ENCODE measurements at places on chromosomes 5 and 9. TPM values are rescaled to one million over a fixed set of nuclear protein-coding genes. Genes with fewer than 3 reads are reported as not detected.
A peak's percentile ranks its signal among the peaks of the same experiment; 100 is the strongest.

- peak overlapping the region; percentile 84 for H3K27ac ChIP-seq
- H3K36me3 ChIP-seq = no peaks in the 10 kb centered on the region
- H3K4me1 ChIP-seq = peaks cover 81% of the 10 kb centered on the region
- H3K4me3 ChIP-seq = peak overlapping the region; percentile 7
- no peaks in the 10 kb centered on the region for H3K27me3 ChIP-seq
These were observed 193.1 kb upstream of the PTGER4 start for GRCh38 chr5:40486437-40487275.

DNA sequence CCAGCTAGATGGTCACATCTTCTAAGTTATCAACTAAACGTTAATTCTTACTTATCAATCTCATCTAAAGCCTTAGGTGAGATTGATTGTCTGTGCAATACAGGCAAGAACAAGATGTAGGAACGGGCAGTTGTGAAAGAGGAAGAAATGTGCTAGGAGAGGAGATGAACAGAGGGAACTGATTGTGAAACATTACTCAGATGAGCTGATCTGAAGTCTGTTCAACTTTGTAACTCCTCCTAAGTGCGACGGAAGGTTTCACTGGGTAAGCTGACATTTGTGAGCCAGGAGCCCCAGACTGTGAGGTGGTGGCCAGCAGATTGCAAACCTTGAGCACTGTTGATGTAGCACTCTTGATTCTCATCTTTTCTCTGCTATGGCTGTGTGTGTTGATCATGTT, 204.1 kb downstream of the CD180 start:
- no peaks in the 10 kb centered on the region for H3K36me3 ChIP-seq
- H3K27me3 ChIP-seq = no peaks in the 10 kb centered on the region
- no peak for DNase-seq
- H3K27ac ChIP-seq = no peak overlapping the region
- no peak overlapping the region for H3K4me3 ChIP-seq

GRCh38 chr9:136646827-136647711, 15.6 kb upstream of the EGFL7 start:
- DNase-seq = no peak
- no peak overlapping the region for H3K4me3 ChIP-seq
- H3K27ac ChIP-seq = no peak overlapping the region

DNA sequence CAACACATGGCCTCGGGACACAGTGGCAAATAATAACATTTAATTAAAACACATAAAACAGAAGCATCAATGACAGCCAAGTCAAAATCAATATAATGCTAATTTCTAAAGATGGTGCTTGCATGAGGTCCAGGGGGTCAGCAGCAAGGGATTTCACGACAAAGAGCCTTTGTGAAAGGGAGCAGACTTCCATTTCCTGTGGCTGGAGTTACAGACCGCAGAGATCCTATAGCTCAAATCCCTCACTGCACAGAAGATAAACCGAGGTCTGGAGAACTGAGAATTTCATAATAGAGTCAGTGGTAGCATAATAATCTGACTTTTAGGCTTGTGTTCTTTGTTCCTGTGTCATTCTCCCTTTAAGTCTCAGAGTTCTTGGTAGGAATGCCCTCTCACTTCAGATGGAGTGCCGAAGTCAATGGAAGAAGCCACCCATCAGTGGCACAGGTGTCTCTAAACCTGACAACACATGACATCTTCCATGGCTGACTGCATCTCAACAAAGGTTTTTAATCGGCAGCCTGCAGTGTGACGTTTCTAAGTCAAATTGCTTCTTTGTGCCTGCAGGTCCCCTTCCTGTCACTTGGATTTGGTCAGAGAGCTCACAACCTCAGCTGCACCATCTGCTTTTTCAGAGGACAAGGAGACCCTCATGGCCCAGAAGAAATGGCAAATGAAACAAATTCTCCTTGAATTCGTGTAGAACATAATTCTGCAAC, 67.4 kb downstream of the CARTPT start:
- no peak overlapping the region for H3K27ac ChIP-seq
- no peaks in the 10 kb centered on the region for H3K36me3 ChIP-seq
- no peak for DNase-seq
- no peak overlapping the region for H3K4me3 ChIP-seq
- peaks cover 11% of the 10 kb centered on the region for H3K27me3 ChIP-seq
- H3K4me1 ChIP-seq = peaks cover 24% of the 10 kb centered on the region

DNA sequence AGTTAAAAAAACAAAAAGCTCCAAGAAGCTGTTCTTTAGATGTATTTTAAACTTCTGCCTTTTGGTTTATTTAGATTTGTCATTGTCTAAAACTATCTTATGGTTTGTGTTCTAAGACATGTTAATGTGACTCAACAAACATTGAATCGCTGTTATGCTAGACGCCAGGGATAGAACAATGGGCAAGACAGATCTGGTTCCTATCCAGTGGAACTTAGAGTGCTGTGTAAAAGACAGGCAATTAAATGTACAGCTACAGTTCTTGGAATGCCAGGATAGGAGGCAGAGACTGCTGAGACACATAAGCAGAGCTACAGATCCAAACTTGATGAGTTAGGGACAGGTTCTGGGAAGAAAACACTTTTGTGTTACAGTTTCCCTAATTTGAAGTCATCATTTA, 22.4 kb downstream of the LYRM7 start:
- H3K36me3 ChIP-seq = peaks cover 9% of the 10 kb centered on the region
- no peak overlapping the region for H3K4me3 ChIP-seq
- H3K27ac ChIP-seq = no peak overlapping the region

- H3K36me3 ChIP-seq = peaks cover 2% of the 10 kb centered on the region
- no peaks in the 10 kb centered on the region for H3K27me3 ChIP-seq
- H3K4me1 ChIP-seq = peaks cover 26% of the 10 kb centered on the region
- peak overlapping the region; percentile 95 for H3K4me3 ChIP-seq
- DNase-seq = no peak
- peak overlapping the region; percentile 99 for H3K27ac ChIP-seq
These were observed 715 bp upstream of the C5orf34 start for GRCh38 chr5:43515678-43516048.

- no peak overlapping the region for H3K4me3 ChIP-seq
- no peaks in the 10 kb centered on the region for H3K36me3 ChIP-seq
- no peaks in the 10 kb centered on the region for H3K4me1 ChIP-seq
- H3K27me3 ChIP-seq = no peaks in the 10 kb centered on the region
These were observed 328.2 kb upstream of the GRAMD2B start for GRCh38 chr5:126094991-126095390.

GRCh38 chr5:157460921-157461792, 1.1 kb downstream of the NIPAL4 start:
- peaks cover 34% of the 10 kb centered on the region for H3K4me1 ChIP-seq
- no peak for DNase-seq
- H3K27ac ChIP-seq = no peak overlapping the region
- H3K36me3 ChIP-seq = peaks cover 4% of the 10 kb centered on the region
- peaks cover 18% of the 10 kb centered on the region for H3K27me3 ChIP-seq
- H3K4me3 ChIP-seq = peak overlapping the region; percentile 66

DNA sequence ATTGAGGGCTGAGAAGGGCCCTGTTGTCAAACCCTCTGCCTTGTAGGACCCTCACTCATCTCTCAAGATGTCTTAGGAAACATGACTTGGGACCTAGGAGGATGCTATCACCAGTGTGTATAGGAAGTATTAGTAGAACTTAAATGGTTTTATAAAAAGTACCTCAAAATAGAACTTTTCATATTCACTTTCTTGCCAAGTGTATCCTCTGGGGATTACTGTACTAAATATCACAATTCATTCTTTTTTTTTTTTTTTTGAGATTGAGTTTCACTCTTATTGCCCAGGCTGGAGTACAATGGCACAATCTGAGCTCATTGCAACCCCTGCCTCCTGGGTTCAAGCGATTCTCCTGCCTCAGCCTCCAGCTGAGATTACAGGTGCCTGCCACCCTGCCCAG, 56.2 kb downstream of the ARHGEF28 start:
- no peaks in the 10 kb centered on the region for H3K27me3 ChIP-seq
- no peak overlapping the region for H3K4me3 ChIP-seq
- H3K4me1 ChIP-seq = no peaks in the 10 kb centered on the region
- H3K27ac ChIP-seq = no peak overlapping the region
- no peaks in the 10 kb centered on the region for H3K36me3 ChIP-seq

DNA sequence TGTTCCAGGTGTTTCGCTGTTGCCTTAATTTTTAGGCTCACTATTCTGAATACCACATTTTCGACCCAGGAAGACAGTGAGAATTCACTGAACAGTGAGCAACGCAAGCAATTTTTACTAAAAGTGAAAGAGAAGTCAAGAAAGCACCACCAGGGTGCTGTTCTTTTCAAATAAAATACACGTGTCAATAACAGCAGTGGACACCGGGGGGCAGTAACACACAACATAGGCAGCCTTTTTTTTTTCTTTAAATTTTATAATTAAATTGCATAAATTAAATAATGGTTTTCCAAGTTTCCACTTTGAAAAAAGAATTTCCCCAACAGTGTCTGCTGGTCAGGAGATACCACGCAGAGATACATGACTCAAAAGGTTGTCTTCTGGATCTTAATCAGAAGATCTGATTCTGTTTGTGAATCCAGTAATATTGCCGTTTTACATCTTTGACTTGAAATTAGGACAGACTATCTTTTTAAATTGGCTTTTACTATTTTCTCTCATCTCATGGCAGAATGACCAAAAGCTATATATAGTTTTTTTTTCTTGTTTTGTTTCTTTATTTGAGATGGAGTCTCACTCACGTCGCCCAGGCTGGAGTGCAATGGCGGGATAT, 47.1 kb upstream of the SH3GL2 start:
- H3K27ac ChIP-seq = no peak overlapping the region
- DNase-seq = peak; percentile 17
- no peak overlapping the region for H3K4me3 ChIP-seq
- H3K4me1 ChIP-seq = no peaks in the 10 kb centered on the region
- H3K27me3 ChIP-seq = no peaks in the 10 kb centered on the region
- no peaks in the 10 kb centered on the region for H3K36me3 ChIP-seq

- no peak overlapping the region for H3K27ac ChIP-seq
- no peaks in the 10 kb centered on the region for H3K36me3 ChIP-seq
- no peaks in the 10 kb centered on the region for H3K27me3 ChIP-seq
- H3K4me3 ChIP-seq = no peak overlapping the region
- H3K4me1 ChIP-seq = no peaks in the 10 kb centered on the region
These were observed 33.3 kb upstream of the PTGS1 start for GRCh38 chr9:122337556-122337929.

DNA sequence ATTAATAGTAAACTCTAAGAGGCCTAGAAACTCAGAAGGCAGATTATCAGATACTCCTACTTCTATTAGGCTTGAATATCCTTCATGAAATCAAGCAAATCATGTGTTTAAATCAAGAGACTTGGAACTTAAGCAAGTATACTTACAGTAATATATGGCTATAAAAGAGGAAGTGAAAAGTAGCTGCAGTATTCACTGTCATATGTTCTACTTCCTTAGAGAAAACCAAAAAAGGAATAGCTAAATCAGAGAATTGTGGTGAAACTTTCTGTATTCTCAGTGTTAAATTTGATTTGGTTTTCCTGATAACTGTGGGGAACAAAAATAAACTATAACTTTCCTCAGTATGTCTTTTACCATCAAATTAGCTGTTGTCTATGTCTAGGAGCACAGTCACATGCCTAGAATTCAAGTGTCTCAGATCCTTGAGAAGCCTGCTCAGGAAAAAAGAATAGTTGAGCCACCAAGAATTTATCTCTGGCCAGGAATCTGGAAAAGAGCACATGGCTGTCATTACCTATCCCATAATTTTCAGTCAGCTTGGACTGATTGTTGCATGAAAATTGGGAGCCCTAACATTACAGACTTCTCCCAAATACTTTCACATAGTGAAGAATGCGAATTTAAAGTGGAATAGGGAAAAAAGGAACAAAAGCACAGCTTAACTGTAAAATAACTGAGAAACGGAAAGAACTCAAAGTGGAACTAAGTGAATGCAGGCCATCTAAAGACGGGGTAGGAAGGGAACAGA, 1.7 kb downstream of the FKBP15 start:
- H3K36me3 ChIP-seq = peaks cover 6% of the 10 kb centered on the region
- H3K27me3 ChIP-seq = no peaks in the 10 kb centered on the region
- H3K4me3 ChIP-seq = peak overlapping the region; percentile 94
- peak overlapping the region; percentile 92 for H3K27ac ChIP-seq
- H3K4me1 ChIP-seq = peaks cover 45% of the 10 kb centered on the region

GRCh38 chr5:159448-160172, 31.7 kb upstream of the LRRC14B start:
- no peak for DNase-seq
- no peaks in the 10 kb centered on the region for H3K4me1 ChIP-seq
- no peak overlapping the region for H3K4me3 ChIP-seq
- no peak overlapping the region for H3K27ac ChIP-seq
- H3K27me3 ChIP-seq = peaks cover 14% of the 10 kb centered on the region
- H3K36me3 ChIP-seq = no peaks in the 10 kb centered on the region

CDH6 gene
- total RNA-seq = not detected

SIT1 gene
- total RNA-seq = 75.8 TPM

DBH gene
- total RNA-seq = not detected

FYB1 gene
- total RNA-seq = 106 TPM

PCDHB8 gene
- total RNA-seq = not detected

RASGEF1C gene
- total RNA-seq = not detected

ECM2 gene
- total RNA-seq = not detected

JAKMIP2 gene
- total RNA-seq = 0.99 TPM

CCDC152 gene
- total RNA-seq = 6.2 TPM
